ENCODE measurements at places on chromosomes 11 and 22.

DNA sequence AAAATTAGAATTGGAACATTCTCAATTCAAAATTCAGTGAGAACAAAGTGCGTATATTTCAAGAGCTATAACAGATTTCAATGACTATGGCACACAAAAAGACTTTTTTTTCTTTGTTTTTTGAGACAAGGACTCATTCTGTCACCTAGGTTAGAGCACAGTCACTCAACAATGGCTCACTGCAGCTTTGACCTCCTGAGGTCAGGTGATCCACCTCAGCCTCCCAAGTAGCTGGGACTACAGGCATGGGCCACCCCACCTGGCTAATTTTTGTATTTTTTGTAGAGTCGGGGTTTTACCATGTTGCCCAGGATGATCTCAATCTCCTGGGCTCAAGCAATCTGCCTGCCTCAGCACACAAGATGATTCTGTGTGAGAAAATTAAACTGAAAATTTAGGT lies 51.5 kb downstream of the PIK3C2A start:
- DNase-seq, result no peak

DNA sequence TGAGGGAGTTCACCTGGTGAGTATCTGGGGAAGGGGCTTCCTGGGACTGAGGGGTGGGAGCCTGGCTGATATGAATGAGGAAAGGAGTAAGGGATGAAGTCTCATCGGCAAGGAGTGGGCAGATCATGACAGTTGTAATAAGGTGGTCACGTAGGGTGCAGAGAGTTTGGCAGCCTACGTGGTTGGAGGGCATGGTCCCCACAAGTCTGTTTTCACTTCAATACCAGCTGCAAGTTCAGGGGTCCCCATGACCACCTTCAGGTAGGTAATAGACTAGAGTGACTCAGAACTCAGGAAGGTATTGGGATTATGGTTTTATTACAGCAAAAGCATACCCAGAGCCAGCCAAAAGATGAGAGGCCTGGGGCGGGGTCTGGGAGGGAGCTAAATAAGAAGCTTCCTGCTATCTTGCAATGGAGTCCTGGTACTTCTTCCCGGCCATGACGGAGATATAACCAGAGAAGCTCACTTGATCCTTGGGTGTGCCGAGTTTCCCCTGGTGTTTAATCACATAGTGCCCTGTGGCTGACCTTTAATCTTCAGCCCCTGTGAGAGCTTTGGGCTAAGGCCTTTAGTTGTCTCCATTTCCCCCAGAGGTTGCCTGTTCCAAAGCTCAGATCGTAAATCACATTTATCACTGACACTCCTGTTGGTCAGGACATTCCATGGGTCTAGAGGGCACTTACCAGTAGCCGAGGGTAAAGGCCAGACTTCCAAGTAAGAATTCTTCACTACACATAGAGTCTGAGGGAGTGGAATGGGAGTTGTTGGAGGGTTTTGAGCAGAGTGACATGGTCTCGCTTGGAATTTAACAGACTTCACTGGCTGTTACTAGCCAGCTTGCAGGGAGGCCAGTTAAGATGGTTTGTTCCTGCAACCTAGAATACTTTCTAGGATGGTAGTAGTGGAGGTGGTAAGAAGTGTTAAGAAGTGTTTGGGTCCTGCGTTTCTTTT lies 9.1 kb downstream of the SLC3A2 start:
- peak; percentile 48 for DNase-seq

DNA sequence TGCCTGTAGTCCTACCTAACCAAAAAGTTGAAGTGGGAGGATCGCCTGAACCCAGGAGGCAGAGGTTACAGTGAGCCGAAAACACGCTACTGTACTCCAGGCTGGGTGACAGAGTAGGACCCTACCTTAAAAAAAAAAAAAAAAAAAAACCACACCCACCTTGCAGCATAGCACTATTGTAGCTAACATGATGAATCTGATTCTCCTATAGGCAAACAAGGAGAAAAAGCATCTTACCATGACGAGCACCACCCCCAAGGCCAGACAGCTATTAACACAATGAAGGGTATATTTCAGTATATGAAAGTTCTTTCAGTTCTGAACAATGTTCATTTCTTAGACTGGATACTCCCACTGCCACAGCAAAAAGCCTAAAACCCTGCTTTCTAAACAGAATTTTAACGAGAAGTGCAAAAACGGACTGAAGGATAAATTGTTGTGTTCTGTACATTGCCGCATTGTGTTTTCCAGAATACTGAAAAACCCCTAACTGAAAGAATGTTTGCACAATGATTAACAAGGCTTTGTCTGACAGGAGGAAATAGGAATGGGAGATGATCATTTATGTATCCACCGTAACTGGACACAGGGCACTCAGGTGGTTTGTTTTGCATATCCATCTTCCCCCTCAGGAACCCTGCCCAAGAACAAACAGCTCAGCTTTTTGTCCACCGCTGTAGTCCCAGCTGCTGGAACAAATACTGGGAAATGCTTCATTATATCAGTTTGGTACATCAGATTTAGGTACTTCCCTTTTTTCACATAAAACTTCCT lies 8.9 kb downstream of the PISD start:
- no peak for DNase-seq

- DNase-seq, result peak; percentile 63
Observed at GRCh38 chr22:26367402-26368245, 61.4 kb upstream of the ASPHD2 start.

DNA sequence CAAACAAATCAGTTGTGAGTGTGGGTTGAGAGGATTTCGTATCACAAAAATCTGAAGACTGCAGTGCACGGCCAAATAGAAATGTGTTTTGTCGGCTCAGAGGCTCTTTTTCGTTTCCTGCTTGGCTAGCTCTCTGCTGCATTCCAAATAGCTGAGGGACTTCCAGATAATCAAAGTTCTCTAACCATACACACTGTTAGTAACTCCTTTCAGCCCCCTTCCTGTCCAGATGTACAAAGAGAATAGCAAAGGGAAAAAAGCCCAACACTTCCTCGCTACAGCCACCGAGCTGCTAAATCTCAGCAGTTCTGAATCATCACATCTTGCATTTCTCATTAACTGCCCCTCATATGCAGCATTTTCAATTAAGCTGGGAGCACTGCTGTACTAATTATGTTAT lies 203.1 kb downstream of the TENM4 start:
- DNase-seq, result peak; percentile 91

DNA sequence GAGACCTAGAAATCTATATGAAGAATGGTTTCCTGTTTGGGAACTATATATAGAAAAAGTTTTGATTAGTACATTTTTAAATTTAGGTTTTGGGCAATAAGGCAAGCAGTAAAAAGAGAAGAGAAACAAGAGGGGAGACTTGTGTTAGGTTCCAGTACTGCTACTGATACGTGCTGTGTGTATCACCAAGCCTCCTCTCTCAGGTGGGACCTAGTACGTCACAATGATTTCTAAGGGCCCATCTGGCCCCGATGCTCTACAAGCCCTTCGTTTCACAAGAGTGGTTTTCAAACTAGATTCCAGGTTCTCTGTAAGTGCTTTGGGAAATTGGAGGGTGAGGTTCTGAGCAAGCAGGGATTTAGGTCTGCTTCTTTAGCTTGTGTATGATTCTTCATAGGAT lies 39.2 kb downstream of the USP35 start:
- DNase-seq, result no peak

- DNase-seq, result peak; percentile 5
Observed at GRCh38 chr11:103897160-103897936, 139.1 kb upstream of the DDI1 start.

DNA sequence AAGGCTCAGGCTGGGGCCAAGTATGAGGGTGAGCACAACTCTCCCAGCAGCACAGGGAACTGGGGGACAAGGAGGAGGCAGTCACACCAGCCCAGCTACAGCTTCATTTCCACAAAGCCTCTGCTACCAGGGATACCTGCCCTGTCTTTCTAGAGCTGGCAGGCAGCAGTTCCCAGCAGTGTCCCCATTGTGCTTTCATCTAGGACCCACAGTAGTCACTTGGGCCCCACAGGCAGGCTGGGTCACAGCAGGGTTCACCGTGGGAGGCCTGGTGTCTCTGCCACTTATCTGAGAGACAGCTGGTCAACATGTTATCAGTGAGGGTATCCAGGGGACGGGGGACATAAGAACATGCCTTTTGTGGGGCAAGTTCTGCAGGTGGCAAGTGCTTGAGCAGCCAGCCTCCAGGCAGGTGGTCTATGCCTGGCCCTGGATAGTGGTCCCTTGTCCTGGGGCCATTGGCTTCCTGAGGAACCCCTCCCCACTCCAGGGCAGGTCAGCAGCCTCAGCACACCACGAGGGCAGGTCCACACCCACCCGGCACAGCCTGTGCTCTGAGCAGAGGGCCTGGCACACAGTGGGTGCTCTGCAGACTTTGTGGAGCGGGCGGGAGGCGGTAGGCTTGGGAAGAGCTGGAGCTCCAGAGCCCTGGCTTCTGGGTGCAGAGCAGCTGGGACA lies 29.9 kb downstream of the GNAZ start:
- DNase-seq, result no peak

All from cardiac fibroblast (primary cell).